ENCODE measurements at places on chromosomes 6 and 20.

- DNase-seq: no peak
Measured at GRCh38 chr6:71246596-71246995, 42.0 kb upstream of the OGFRL1 start.

GRCh38 chr6:139666284-139666683 is 291.8 kb upstream of the CITED2 start:
- no peak for DNase-seq

DNA sequence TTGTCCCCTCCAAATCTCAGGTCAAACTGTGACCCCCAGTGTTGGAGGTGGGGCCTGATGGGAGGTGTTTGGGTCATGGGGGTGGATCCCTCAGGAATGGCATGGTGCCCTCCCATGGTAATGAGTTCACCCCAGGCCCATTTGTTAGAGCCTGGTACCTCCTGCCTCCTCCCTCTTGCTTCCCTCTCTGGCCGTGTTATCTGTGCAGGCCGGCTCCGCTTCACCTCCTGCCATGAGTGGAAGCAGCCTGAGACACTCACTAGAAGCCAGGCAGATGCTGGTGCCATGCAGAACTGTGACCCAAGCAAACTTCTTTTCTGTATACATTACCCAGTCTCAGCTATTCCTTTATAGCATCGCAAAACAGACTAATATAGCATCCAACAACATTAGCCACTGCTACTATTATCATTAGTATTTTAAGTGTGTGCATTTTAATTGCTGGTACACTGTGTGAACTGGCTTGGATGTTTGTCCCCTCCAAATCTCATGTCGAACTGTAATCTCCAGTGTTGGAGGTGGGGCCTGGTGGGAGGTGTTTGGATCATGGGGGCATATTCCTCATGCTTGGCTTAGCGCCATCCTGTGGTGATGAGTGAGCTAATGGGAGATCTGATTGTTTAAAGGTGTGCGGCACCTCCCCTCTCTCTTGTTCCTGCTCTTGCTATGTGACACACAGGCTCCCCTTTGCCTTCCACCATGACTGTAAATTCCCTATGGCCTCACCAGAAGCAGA is 12.2 kb upstream of the OSER1 start:
- no peak for DNase-seq

DNA sequence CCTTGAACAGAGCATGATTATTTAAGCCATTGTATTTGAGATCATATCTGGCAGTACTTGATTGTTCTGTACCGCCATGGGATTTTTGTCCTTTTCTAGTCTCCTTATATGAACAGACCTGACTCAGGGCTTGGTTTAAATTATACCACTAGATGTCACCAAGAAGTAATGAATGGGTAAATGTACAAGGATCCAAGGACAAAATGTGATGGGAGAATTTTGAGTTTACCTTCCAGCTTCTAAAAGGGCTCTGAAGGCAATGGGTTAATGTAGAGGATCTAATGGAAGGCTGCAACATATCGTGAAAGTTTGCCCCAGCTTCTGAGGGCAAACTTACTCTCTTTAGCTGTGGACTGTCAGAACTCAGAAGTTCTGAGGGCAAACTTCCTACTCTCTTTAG is 12.0 kb downstream of the RNF8 start:
- DNase-seq: no peak

- no peak for DNase-seq
Measured at GRCh38 chr6:159463119-159463829, 229.8 kb downstream of the SOD2 start.

DNA sequence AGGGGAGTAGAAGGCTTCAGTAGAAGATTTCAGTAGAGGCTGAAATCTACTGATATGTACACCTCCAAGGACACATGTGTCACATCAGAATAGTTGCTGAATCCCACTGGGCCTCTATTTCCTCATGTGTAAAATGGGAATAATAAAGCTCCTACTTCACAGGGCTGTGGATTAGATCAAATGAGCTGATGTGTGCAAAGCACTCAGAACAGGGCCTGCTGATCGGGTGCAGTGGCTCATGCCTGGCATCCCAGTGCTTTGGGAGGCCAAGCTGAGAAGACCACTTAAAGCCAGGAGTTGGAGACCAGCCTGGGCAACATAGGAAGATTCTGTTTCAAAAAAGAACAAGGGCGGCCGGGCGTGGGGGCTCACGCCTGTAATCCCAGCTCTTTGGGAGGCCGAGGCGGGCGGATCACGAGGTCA is 8.1 kb upstream of the AP5S1 start:
- DNase-seq: no peak

DNA sequence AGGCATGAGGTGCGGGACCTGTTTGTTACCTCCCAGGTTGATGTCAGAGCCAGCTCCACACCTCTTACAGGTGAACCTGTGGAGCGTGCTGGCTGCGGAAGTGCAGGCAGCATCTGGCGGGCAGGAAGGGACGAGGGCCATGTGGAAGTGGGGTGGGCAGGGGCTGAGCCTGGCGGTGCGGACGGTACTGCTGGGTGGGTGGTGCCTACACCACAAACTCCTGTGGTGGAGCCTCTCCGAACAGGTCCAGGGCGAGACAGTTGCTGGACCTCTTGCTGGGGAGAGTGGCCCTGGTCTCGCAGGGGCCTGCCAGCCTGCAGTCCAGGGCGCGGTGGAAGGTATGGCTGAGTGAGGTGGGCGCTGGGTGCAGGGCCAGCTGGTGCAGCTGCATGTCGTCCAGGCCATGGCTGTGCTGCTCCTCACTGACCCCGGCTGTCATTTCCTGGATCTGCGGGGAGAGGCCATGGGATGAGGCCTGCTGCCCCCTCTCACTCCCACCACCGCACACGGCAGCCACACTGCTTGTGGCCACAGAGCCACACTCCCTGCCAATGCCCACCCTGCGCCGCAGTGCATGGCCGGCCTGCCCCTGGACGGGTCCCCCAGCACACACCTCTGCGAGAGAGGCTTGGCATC is 22.0 kb downstream of the FRMD1 start:
- no peak for DNase-seq

DNA sequence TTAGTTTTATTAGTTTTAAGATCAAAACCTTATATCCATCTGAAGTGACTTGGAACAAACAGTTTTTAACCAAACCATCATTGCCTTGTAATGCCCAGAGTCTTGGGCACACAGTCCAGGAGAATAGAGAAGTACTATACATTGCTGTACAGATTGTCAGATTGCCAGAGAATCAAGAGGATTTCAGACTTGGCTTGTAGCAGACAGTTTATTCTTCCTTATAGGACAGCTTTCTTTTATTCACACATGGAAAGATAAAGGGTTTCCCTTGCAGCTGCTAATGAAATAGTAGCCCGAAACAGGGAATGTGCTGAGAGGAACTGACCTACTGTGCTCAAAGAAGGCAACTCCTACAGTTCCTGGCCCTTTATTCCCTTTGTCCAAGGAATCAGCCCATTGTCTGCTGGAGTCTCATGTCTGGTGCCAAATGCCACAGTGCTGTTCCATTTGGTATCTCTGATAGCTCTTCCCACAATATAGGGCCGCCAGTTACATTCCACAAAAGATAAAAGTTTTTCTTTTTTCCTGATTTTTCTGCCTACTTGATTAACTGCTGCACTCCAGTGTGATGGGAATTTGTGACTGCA is 30.6 kb downstream of the DCBLD1 start:
- no peak for DNase-seq

DNA sequence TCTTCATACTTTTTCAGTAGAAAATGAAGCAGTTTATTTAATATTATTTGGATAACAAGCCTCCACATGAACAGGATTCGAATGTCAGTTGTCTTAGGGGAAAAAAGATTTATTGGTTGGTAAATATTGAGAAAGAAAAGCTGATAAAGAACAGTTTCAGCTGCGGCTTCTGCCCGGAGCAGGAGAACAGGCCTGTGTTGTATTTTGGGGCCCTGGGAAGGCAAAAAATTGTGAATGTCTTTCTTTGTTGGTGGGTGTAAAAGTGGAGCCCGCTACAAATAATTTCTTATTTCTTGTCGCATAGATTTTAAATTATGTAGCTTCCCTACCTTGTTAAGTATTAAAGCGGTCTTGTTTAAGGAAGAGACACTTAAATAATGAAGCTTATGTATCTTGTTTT is 90.5 kb upstream of the PAX1 start:
- DNase-seq: no peak

GRCh38 chr20:38835792-38836191 is 30.3 kb downstream of the PPP1R16B start:
- no peak for DNase-seq

- no peak for DNase-seq
Measured at GRCh38 chr6:105997482-105997881, 88.7 kb upstream of the PRDM1 start.

GRCh38 chr6:166907373-166907841 is 48.9 kb downstream of the RNASET2 start:
- DNase-seq: no peak

DNA sequence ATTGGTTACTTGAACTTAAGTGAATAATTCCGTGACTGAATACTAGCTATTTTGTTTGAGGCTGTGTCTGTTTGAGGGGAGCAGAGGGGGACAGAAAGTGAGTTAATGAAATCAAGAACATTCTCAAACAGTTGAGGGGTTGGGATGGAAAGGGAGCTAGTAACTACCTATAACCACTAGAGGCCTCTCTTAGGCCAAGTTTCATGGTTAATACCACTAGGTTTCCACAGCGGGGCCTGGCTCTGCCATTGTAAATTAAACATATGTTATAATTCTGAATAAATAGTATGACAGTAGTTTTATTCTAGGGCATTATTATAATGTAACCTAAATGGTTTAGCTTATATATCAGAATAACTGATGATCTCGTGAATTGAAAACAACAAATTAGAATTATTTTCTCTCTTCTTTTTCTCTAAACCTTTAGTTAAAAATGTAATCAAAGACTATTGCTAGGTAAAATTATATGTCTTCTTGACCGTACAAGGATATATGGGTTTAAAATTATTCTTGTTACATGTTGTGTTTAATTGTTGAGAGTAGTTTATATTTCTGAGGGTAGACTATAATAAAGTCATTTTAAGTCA is 108.1 kb downstream of the BCKDHB start:
- no peak for DNase-seq

GRCh38 chr20:64049060-64049877 is at the start of gene SOX18:
Gene SOX18 (minus strand): TSS chr20:64049639. CDS start chr20:64049516, 123 bp downstream.
- no peak for DNase-seq

DNA sequence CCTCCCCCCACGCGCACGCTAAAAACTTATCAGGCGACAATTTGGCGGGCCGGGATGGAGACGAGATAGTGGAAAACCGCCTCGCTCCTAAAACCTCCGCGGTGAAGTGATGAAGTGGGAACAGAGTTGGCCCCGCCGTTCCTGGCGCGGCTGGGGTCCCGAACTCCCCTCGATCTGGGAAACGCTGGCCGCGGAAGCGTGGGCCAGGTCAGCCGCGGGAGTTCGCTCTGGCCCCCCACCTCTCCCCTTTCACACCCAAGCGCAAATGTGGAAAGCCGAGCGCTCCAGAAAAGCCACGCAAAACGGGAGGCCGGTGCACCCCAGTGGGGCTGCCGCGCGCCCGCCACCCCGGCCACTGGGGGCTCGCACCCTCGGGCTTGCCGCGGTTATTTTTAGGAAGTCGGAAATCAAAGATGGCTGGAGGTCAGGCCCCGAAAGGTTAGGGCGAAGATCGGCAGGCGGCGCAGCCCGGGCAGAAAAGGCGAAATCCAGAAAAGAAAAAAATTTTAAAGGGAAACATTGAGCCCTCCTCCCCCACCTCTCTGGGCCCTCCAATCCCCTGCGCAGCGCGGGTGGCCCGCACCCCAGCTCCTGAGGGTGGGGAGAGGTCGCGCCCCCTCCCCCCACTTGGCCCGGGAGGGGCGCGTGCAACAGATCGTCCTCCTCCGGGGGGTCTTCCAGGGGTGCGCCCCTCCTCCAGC is 1.0 kb downstream of the SALL4 start:
- no peak for DNase-seq

GRCh38 chr6:137878486-137879285 is 11.6 kb downstream of the TNFAIP3 start:
- DNase-seq: no peak

DNA sequence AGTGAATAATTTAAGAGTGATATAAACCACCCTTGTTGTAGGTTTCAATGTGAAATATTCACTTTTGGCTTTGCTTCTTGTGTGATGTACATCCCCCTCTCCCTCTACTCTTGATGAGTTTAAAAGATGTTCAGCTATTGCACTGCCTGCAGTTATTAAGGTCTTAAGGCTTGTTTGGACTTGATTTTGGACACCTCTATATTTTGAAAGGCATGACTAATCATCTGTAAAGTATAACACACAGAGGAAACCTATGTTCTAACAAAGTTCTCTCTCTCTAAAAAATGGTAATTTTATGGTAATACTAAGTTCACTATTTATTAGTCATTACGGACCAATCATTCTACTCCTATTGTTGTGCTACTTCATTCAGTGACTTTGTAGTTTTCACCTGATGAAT is 1719.9 kb downstream of the GRIK2 start:
- no peak for DNase-seq

DNA sequence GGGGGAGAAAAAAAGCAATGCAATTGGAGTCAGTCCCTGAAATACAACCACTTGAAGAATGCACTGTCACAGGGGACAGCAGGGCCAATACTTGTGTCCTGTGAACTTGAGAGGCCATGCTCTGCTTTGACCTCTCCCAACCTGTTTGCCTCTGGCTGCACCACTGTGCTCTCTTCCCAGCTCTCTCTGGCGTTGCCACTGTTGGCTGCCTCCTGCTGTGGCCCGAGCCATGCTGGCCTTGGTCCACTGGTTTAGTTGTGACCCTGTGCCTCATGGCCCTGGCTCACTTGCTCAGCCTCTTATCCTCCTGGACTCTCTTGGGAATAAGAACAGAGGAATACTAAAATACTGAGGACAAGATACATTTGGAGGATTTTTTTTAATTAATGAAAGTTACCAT is 14.5 kb upstream of the FBXO30 start:
- no peak for DNase-seq
